ENCODE measurements at places on chromosomes 2 and 18.

DNA sequence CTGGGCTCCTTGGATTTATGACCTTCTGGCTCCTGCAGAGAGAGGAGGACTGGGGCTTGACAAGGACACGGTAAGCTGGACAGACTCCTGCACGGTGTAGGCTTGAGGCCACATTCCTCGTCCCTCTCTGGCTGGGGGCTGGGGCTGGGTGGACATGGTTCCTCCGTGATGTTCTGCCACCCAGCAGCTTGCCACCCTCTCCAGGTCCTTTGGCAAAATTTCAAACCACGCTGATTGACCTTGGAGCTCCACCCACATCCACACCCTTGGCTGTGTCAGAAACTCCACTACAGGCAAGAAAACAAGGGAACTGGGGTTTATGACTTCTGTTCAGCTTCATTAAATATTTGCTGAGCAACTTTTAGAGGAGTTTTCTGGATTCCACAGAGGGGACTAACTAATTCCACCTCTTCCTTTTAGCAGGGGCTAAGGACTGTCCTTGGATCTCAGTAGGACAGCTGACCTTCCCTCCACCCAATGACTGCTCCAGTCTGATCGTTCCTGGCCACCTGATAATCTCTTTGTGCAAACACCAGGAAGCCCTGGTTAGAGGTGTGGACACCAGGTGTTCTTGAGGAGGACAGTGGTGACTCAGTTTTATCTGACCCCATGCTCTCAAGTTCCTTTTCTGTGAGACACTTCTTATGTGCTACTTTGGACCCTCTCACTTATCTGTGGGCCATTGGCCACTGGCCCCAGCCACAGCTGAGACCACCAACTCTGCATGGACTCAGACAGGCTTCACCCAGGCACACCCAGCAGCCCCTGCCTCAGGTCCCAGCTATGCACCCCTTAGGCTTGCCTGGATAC lies 29.3 kb downstream of the GPR55 start:
- DNase-seq: peak; percentile 43

GRCh38 chr18:7844017-7844416 lies 276.9 kb downstream of the PTPRM start:
- no peak for DNase-seq

DNA sequence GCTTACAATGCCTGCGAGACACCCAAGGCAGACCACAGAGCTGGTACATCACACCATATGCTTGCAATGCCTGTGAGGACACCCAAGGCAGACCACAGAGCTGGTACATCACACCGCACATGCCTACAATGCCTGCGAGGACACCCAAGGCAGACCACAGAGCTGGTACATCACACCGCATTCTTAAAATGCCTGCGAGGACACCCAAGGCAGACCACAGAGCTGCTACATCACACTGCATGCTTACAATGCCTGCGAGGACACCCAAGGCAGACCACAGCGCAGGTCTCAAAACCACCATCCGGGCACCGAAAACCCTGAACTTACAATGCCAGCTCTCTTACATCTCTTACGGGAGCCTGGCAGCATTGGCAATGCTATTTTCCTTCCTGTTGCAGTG lies 799.6 kb downstream of the GALR1 start:
- no peak for DNase-seq

DNA sequence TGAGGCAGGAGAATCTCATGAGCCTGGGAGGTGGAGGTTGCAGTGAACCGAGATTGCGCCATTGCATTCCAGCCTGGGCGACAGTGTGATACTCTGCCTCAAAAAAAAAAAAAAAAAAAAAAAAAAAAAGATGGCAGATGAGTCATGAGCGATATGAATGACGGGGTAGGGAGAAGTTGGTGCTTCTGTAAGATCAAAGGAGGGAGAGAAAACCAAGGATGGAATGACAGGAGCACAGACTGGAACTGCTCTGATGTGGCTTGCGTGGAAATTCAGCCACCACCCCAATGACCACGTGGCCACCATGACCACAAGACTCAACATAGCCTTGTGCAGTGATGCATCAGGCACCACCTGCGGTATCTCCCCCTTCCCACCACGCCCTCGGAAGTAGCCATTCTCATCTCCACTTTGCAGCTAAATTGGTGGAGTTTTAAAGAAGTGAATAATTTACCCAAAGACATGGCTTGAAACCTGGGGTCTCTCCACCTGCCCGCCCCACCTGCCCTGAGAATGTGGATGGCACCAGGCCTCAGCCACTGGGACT lies 96.0 kb downstream of the ACKR3 start:
- no peak for DNase-seq

GRCh38 chr2:57075226-57075625 lies 891.4 kb downstream of the CCDC85A start:
- DNase-seq: no peak

- DNase-seq: no peak
Measured at GRCh38 chr2:72851333-72851732, 25.5 kb upstream of the EXOC6B start.

DNA sequence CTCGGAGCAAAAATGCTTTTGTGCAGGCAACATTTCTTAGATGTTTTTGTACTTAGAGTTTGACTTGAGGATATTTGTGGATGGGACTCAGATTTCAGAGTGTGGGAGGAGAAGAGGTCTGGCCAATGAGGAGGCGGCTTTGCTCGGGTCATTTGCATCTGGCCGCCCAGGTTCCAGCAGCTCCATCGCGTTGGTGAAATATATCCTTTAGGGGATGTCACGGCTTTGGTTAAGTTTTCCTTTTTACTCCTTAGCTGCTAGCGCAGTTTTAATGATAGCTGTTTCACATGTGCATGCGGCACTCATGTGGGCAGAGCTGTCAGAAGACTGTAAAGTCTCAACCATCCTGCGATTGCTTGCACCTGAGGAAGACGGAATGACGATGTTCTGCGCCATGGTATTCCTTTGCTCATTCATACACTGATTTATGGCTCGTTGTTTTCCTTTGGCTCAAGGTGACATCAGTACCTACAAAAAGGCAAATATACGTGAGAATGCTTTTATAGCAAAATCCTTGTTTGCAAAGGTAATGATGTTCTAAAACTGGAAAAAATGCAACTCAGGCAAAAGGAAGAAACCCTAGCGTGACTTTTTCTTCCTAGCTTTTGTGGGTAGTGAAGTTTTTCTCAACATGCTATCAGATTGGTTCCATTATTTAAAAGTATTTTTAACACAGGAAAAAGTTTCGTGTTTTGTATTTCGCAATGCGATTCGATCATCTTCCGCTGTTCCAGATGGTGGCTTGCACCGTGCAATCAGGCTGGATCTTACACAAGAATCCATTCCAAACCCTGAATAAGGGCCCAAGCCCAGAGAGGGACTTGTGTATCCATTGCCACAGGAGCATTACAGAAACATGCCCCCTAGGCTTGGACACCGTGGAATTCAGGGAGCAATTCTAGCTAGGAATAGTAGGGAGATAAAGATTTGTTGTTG lies 70.5 kb upstream of the ZNF516 start:
- peak; percentile 56 for DNase-seq

- DNase-seq: no peak
Measured at GRCh38 chr2:180599804-180600203, 380.6 kb upstream of the UBE2E3 start.
